ENCODE measurements at places on chromosomes 6 and 20. TPM values are rescaled to one million over a fixed set of nuclear protein-coding genes. Genes with fewer than 3 reads are reported as not detected.

MROH8 gene
- total RNA-seq = 1.7 TPM

OR2H2 gene
- total RNA-seq = not detected

GATA5 gene
- not detected for total RNA-seq

HMGCLL1 gene
- 4.8 TPM for total RNA-seq

CALHM4 gene
- 0.79 TPM for total RNA-seq

RIPPLY2 gene
- total RNA-seq = not detected

ATP6V1G2 gene
- total RNA-seq = 1.4 TPM

DZANK1 gene
- total RNA-seq = 1.7 TPM

SASH1 gene
- 106 TPM for total RNA-seq

MBOAT1 gene
- 11.8 TPM for total RNA-seq

TBCC gene
- 20.8 TPM for total RNA-seq

GLO1 gene
- total RNA-seq = 93.5 TPM

TDP2 gene
- 27.1 TPM for total RNA-seq

IRAK1BP1 gene
- 9.0 TPM for total RNA-seq

TBX18 gene
- total RNA-seq = 33.5 TPM

VSX1 gene
- 0.10 TPM for total RNA-seq

DNAH8 gene
- total RNA-seq = 0.89 TPM

MAP7 gene
- total RNA-seq = 12.6 TPM

WFDC5 gene
- 5.2 TPM for total RNA-seq

ZGPAT gene
- total RNA-seq = 9.8 TPM

CCR6 gene
- total RNA-seq = 0.30 TPM

TENT5A gene
- 45.5 TPM for total RNA-seq

SLC22A2 gene
- total RNA-seq = not detected

DIDO1 gene
- total RNA-seq = 34.4 TPM

HRH3 gene
- total RNA-seq = 0.10 TPM

QKI gene
- total RNA-seq = 152 TPM

BCL2L1 gene
- total RNA-seq = 56.4 TPM

AKAP12 gene
- total RNA-seq = 90.2 TPM

TPD52L1 gene
- total RNA-seq = 15.6 TPM

FOXA2 gene
- total RNA-seq = not detected

SSR1 gene
- 43.0 TPM for total RNA-seq

OR2H1 gene
- not detected for total RNA-seq

GSTA2 gene
- total RNA-seq = not detected

MLIP gene
- total RNA-seq = 11.5 TPM

MRPS26 gene
- total RNA-seq = 21.4 TPM

BMP2 gene
- 13.8 TPM for total RNA-seq

PTK7 gene
- total RNA-seq = 121 TPM

MYCT1 gene
- 16.3 TPM for total RNA-seq

HCRTR2 gene
- total RNA-seq = not detected

SLC25A27 gene
- 20.7 TPM for total RNA-seq
